Activated naive CD8-positive, alpha-beta T cell treated with anti-CD3 and anti-CD28 coated beads for 36 hours (primary cell): ENCODE measurements at places on chromosomes 6 and 20. TPM values are rescaled to one million over a fixed set of nuclear protein-coding genes. Genes with fewer than 3 reads are reported as not detected.

Gene DLL1
- total RNA-seq: 4.0 TPM

Gene LKAAEAR1
- total RNA-seq: 0.50 TPM

Gene SLC52A3
- total RNA-seq: 0.08 TPM

Gene CYP21A2
- 0.12 TPM for total RNA-seq

Gene SLC24A3
- total RNA-seq: not detected

Gene CYP39A1
- total RNA-seq: not detected

Gene SLPI
- total RNA-seq: not detected

Gene CASS4
- total RNA-seq: 3.4 TPM

Gene TGM3
- total RNA-seq: not detected

Gene SIRPA
- total RNA-seq: 0.31 TPM

Gene PAK5
- total RNA-seq: not detected

Gene ANKRD66
- total RNA-seq: not detected

Gene TTBK1
- 0.14 TPM for total RNA-seq

Gene CUL9
- 31.5 TPM for total RNA-seq

Gene RNASET2
- 34.1 TPM for total RNA-seq
